ENCODE measurements at places on chromosomes 4 and X.

- DNase-seq, result peak; percentile 58
These were observed 24.5 kb upstream of the MSN start for GRCh38 chrX:65642914-65643491.

DNA sequence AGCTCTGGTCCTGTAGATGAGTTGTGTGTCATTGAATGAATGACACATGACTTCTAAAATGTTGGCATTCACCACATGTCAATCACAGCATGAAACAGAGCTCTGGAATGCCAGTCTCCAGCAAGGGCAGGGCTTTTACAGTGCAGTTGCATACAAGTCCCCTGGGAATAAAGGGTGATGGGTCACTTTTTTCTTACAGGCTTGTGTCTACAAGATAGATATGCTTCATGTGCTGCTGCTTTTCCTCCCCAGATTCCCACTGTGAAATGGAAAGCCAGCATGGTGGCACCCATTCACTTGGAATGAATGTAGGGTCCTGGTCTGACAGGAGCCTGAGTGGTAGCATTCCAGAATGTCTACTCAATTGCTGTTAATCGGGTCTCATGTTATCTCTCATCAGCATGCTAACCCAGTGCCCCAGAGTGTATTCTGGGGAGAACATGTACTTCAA, 159.1 kb upstream of the KIT start:
- peak; percentile 89 for DNase-seq

GRCh38 chr4:54572152-54572542, 85.6 kb upstream of the KIT start:
- DNase-seq, result no peak

DNA sequence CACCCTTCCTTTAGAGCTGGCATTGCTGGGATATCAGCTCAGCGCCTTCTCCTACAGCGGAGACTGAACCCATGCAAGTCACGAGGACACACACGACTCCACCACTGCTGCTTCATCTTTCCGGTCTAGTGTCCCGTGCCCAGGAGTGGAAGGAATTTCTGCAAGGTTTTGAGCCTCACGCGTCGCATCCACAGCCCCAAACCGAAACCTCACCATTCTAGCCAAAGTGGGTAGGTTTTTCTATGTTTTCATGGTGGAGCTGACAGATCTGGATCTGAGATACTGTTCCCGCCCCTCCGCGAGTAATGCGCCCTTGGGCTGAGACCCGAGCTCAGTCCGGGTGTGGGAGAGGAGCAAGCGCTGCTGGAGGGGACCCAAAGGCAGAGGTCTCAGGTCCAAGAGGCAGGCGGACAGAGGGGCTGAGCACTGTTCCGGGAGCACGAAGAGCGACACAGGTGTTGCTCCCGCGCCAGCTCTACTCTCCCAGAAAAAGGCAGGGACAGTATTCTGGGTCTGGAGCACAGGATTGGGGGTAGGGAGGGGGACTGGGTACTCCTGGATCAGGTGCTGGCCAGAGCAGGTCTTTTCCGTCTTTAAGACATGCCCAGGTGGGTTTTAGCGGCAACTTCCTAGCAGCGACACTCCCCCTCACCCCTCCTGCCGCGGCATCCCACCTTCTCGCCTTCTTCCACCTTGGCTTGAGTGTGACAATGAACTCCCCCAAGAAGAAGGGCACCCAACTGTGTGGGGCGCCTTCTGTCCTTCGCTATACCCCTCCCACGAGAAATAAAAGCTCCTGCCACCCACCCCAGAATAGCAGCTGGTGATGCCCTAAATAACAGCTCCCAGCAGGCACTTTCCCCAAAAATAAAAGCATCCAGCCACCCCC, 1.8 kb downstream of the EPHA5 start:
- peak; percentile 60 for DNase-seq

DNA sequence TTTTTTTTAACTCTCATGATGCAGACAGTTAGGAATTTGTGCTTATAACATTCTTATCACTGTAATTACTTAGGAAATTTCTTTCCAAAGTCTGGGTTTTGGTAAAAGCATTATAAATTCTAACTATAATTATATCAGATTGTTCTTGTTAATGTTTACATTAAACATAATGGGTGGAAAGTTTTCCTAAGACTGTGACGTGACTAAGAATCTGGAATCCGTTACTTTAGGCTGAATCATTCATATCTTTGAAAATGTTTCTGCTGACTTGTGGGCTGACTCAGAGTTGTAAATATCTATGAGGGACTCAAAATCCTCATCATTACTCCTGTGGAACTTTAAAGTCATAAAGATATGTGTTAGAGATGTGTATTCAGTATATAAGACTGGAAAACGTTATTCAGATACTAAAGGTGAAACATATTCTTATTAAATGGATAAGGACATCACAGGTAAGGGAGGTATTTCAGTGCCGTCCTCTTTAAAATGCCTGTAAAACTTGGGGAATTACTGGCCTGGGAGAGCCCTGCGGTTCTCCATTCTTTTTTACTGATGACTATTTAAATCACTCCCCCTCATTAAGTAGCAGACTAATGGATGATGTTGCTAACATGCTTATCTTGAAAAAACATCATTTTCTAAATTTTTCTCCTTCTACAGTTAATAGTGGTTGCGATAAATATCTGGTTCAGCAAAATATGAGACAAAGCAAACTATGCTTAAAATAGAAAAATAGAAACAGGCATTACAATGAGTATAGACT, 159.0 kb downstream of the DCLK2 start:
- no peak for DNase-seq

Measured in islet precursor cell (in vitro differentiated cells).